ENCODE measurements at places on chromosomes 11 and 22.

DNA sequence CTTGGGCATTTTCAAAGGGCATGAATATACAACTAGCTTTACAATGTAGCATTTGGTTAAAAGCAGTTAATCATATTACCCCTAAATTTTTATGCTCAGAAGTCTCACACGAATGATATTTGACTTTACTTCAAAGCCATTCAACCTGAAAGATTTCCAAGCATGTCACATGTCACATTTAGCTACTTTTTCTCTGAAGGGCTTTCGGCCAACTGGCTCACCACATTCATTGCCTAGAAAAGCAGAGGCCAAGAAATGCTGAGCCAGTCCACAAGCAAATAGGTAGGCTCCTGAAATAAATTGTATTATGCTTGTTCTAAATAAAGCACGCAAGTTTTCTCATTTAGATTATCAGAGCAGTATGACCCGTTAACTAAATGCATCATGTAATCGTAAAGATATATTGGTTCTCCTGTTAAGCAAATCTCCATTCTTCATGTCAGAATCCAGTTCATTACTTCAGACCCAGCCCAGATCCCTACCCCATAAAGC, 30.6 kb downstream of the PAX6 start:
- DNase-seq = no peak

DNA sequence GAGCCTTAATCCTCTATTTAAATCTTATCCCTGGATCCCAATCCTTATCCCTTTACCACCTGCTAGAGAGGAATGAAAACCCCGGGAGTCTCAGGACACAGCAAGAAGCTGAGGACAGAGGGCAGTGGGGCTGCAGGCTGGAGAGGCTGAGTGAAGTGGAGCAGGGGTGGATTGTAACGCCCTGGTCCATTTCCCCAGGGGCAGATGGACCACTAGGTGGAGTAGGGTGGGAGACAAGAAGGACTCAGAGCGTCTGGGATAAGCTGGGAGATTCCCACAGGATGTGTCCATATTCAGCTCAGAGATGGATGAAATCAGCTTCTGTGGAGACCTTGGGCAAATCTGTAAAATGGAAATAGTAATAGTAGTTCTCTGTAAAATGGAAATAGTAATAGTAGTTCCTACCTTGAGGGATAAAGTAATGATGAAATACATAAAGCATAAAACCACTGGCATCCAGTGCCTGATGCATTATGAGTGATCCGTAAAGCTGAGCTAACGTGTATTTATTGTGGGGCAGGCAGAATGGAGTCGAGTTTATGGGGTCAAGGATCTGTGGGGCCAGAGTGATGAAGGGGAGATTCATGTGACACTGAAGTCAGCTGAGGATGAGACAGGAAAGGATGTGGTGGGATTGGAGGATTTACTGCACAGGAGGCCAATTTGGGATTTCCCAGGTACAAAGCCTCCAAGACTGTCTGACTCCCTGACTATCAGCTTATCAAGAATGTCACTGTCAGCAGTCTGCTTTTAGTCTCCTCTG, 1.9 kb upstream of the ROBO4 start:
- no peak for DNase-seq

DNA sequence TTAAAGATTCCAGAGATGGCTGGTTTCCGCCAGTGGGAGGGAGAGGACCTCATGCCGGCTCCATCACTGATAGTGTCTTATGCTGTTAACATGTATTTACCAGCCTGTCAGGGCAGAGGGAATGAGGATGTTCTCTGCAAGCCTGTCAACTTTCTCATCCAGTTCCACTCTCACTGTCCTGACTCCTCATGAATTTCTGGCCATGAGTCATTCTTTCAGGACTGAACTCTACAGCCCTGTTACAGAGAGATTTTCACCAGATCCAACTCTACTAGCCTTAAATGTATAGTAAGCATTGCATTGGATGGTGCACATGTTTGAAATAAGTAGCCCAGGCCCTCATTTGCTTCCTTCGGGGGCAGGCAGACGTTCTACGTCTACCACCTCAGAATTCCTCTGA, 387.7 kb downstream of the TMEM135 start:
- no peak for DNase-seq

DNA sequence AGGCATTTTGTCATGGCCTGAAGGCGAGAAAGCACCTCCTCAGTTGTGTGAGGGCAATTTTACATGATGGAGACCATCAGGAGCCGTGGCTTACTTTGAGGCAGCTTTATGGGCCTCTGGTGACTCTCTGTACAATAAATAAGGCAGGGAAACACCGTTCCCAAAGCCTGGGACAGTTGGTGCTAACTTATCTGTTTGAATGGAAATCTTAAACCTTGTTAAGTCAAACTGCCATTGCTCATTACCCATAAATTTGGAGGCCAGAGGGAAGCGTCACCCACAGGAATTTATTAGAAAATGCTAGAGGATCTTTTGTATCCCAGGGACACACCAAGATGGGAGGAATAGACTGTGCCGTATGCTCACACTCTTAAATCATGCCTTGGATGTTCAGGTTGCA, 1156.9 kb downstream of the BRD1 start:
- DNase-seq = no peak

DNA sequence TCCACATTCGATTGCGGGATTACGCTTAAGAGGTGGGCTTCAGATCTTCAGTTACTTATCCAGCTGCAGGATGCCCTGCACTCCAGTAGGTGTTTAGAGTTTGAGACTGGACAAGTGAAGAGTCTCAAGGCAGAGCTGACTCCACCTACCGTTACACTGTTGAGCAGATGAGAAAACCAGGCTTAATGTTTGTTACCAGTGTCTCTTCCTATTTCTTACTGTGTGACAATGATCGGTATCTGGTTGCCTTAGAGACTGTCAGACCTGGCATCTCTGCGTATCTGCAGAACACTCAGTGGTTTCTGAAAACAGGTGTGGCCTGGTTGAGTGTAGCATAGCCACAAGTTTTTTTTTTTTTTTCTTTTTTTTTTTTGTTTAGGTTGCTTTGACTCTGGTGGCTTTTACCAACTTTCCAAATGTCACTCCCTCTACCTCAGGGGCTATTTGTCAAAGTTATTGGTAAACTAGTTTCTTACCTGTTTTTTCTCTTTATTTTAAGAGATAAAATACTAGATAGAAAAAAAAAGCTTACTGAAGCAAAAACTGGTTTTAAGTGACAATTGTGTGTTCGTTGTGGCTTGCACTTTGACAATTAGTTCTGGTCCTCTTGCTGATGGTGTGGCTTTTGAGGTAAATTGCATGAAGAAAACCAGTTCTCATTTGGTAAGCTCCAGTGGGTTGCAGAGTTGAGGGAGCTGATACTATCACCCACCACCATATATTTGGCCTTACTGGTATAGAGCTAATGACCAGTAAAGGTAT, 284.8 kb downstream of the ETS1 start:
- DNase-seq = no peak

GRCh38 chr11:86615487-86615886, 56.9 kb downstream of the ME3 start:
- no peak for DNase-seq

DNA sequence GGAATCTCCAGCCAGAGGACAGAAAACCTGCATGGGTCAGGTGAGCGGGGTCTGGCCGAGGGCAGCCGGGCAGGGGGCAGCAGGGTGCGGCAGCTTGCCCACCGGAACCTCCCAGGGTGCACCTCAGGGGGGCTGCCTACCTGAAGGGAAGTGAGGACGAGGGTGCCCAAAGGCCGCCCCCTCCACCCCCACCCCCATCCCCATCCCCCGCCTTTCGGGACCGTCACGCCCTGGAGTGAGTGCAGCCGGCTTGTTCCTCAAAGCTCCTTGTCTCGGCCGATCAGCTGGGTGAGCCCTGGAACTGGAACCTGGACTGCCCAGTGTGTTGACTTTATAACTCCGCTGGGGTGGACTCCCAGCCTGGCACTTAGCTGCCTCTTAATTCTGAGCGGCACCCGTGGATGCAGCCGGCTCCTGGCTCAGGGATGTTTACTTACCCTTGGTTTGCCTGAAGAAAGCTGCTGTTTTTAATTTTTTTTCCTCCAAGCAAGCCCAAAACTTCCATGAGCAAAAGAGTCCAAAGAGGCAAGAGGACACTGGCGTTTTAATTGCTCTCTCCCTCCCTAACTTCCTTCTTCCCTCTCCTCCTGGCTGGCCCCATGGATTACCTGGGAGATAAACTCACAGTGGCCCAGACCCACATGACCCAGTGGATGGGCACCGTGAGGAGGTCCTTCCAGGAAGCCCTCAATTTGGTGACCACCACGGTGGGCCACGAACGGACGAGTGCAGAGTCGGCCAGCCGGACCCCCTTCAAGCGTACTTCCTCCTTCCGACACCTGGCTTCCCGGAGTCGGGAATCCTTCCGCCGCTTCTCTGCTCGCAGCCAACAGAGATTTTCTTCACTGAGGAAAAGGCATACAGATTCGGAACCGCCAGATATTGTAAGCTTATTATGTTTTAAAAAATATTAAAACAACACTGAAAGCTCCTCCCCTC, 87.8 kb upstream of the CRYBB3 start:
- no peak for DNase-seq

DNA sequence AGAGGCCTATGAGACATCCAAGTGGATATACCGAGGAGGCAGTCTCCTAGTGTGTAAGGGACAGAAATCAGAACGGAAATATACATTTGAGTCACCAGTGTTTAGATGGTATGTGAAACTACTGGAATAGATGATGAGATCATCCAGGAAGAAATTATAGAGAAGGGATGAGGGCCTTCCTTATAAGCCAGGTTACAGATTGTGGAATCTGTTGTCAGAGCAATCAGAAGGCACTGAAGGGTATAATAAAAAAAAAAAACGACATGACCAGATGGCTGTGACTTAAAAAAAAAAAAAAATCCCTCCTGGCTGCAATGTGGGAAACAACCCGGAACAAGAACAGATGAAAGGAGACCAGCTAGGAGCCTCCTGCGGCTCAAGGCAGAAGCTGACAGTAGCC, 2.7 kb downstream of the MAJIN start:
- no peak for DNase-seq

DNA sequence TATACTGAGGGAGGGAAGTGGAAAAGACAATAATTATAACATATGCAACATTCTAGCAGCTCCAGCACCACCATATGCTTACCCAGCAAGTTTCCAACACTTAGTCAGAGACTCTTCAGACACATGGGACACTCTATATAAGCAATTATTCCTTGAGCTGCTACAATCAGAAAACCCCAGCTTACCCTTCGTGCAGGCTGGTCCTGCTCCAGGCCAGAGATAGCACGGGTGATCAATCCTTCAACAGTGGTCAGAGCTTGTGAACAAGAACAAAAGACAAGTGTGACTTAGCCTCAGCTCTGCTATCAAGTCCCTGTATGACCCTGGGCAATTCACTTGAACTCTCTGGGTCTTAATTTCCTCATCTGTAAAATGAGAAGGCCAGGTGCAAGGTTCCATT, 1.5 kb downstream of the ZPR1 start:
- DNase-seq = no peak

DNA sequence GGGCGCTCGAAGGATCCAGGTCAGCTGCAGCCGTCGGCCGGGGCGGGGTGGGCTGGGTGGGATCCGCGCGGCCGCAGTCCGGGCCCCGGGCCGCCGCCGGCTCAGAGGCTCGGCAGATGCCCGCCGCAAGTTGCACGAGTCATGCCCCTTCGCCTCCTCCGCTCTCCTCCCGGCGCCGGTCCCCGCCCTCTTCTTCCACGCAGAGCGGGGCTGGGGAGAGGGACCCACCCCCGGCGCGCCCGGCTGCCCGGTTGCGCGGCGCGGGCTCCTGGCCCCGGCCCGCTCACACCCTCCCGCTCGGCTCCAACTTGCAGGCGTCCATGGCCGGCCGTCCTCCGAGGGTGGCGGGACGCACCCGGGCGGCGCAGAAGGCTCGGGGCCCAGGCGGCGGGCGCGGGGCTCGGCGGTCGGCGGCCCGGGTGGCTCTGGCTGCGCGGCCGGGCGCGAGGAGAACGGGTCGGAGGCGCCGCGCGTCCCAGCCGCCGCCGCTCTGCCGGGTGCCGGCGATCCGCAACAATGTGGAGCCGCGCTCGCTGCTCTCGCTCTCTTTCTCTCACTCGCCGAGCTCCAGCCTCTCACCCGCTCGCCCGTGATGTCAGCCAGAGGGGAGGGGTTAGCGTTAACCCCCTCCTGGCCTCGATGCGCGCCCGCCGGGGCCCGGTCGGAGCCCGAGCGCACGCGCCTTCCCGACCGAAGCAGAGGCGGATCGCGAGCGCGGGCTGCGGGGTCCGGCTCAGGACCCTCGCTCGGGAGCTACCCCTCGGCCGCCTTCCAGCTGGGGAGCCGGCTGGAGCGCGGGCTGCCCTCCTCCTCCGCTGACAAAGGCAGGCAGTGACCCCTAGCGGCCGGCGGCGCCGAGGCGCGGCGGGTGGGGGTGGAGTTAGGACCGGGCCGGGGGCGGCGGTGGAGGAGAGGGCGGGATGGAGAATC, at the start of gene NECTIN1:
Gene NECTIN1 (minus strand): TSS at position 550 of the 930 bp plus-strand sequence. CDS start 647 bp downstream, outside the sequence.
- DNase-seq = peak; percentile 70

DNA sequence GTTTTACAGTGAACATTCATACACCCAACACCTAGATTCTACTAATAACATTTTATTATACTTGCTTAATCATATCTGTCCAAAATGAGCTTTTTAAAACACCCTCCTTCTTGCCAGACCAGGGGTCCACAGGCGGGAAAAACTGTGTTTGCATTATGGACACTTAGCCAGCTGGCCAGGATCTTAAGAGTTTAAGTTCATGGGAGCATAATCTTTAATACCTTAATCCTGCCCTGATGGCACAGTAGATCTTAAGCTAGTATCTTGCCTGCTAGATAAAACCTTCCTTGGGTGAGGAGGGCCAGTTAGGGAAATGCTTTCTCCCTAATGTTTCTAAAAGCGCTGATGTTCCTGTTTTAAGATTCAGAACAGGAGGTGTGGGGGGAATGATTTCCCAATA, 13.1 kb upstream of the CCDC134 start:
- DNase-seq = no peak
